ENCODE measurements at places on chromosomes 4 and X.

- no peak for DNase-seq
Observed at GRCh38 chrX:108298165-108298602, 140.0 kb downstream of the COL4A6 start.

- peak; percentile 82 for DNase-seq
Observed at GRCh38 chr4:41611881-41612871, 74.2 kb downstream of the LIMCH1 start.

DNA sequence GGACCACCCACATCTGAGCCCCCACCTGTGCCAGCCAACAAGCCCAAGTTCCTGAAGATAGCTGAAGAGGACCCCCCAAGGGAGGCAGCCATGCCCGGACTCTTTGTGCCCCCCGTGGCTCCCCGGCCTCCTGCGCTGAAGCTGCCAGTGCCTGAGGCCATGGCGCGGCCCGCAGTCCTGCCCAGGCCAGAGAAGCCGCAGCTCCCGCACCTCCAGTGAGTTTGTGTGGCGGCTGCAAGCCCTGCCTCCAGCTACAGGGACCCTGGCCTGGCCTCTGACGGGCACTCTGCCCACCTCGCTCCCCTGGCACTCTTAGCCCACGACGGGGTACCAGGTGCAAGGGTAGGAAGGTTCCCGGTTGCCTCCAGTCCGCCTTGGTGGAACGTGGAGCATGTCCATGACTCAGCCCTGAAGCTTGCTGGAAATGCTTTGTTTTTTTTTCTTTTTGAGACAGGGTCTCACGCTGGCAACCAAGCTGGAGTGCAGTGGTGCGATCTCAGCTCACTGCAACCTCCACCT is 13.7 kb upstream of the ADD1 start:
- DNase-seq: no peak

DNA sequence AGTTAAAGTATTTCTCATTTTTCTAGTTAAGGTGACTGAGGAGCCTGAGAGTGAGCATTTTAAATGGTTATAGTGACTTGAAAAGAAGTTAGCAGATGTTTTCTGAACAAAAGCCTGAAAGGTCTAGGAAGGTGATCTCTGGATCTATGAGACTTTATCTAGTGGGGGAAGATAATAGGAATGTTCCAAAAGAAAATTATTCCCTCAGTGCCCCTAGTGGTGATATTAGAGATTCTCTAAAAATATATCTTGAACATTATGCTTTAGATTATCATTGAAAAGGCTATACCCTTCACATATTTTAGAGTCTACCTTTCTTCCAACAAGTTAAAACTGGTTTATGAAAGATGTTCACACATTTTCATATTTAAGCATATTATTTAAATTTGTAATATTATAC is 69.0 kb upstream of the SPANXN1 start:
- no peak for DNase-seq

GRCh38 chrX:129714581-129714980 is 24.2 kb upstream of the XPNPEP2 start:
- DNase-seq: no peak

GRCh38 chr4:17817027-17817426 is 6.2 kb downstream of the NCAPG start:
- no peak for DNase-seq

DNA sequence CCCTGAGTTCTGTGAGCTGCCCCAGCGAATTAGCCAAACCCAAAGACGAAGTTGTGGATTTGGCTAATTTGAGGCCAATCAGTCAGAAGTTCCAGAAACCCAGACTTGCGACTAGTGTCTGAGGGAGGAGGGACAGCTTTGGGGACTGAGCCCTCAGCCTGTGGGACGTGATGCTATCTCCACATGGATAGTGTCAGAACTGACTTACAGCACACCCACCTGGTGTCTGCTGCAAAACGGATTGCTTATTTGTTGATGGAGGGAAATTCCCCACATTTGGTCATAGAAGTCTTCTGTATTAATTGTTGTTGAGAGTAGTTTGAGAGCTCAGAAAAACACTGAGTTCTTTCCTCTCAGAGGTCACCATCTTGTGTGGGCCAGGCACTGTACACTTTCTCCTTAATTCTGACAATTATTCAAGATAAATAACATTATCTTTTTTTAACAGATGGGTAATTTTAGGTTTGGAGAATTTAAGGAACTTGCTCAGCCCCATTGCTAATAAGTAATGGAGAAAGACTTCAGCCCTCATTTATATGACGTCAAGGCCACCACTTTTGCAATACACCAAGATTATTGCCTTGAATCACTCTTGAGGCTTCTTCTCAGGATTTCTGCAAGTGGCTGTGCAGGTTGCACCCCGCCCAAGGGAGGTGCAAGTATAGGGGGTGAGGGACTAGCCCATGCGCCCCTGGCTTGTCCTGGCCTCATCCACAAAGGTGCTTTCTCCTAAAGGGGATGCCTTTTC is 16.7 kb downstream of the CLRN2 start:
- no peak for DNase-seq

- no peak for DNase-seq
Observed at GRCh38 chr4:128307123-128307571, 19.5 kb upstream of the PGRMC2 start.

DNA sequence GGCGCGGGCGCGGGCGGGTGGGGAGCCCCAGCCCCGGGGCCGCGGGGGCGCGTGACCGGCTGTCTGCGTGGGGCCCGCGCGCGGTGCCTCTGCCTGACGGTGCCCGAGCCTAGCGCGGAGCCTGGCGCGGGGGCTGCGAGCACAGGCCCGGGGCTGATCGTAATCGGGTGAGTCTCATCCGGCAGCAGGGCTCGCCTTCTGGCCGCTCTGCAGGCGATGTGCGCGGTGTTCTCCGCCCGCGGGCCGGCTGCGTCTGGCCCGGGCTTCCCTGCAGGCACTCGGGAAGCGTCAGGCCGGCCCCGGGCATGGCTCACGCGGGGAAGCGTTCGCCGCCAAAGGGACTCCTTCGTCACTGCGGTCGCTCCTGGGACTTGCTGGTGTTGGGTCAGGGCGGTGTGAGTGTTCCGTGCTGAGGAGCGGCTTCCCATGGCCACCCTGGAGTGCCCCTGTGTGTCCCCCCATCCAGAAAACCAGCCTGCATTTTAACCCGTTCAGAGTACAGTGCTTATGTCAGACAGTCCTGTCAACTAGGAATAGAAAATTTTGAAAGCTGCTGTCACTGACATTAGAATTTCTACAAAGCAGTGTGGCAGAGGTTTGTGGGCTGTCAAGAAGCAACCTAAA is 40.6 kb downstream of the FAM149A start:
- no peak for DNase-seq

DNA sequence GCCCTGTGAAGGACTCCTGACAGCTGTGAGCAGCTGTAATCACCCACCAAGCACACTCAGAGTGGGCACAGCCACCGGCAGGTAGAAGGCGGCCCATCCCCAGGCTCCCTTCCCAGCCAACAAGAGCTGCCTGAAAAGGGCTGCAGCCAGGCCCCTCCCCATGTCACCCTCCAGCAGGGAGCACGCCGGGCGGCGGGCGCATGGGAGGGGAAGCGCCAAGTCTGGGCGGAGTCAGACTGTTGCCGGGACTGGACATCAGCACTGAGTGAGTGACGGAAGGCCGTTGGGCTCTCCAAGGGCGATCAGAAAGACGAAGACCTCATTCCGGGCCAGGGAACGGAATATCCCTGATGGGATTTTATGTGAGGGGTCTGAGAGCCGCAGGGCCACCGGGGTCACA is 82.1 kb downstream of the PPP2R2C start:
- DNase-seq: no peak

DNA sequence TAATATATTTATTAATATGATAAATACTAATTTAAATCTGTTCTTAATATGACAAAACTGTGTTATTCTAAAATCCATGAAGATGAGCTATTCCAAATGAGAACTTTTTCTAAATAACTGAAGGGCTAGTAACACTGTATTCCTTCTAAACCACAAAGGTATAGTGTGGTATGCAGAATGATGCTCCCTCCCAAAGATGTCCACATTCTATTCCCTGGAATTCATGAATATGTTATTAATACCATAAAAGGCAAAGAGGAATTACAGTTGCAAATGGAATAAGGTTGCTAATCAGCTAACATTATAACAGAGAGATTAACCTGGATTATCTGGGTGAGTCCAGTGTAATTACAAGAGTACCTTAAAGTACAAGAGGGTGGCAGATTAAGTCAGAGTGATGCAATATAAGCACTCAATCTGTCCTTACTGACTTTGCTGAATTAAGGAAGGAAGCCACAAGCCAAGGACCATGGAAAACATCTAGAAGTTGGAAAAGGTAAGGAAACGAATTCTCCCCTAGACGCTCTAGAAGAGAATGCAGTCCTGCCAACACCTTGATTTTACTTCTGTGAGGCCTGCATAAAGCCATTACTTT is 20.7 kb upstream of the MAB21L2 start:
- DNase-seq: no peak

DNA sequence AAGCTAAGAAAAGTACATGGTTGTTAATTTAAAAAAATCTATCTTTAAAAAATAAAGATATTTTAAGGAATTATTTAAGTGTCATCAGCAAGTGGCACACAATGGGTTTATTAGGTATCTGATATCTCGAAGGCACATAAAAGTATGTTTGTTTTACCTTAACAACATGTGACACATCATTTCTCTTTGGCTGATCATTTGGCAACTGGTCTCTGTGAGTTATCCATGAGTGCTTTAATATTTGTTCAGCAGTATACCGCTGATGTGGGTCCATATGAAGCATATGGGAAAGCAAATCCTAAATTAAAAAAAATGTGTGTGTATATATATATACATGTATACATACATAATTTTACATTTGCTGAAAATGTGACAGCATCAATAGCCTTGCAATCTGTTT is 123.2 kb downstream of the RPS6KA6 start:
- no peak for DNase-seq

GRCh38 chrX:1202251-1202650 is 10.2 kb downstream of the CRLF2 start:
- no peak for DNase-seq

DNA sequence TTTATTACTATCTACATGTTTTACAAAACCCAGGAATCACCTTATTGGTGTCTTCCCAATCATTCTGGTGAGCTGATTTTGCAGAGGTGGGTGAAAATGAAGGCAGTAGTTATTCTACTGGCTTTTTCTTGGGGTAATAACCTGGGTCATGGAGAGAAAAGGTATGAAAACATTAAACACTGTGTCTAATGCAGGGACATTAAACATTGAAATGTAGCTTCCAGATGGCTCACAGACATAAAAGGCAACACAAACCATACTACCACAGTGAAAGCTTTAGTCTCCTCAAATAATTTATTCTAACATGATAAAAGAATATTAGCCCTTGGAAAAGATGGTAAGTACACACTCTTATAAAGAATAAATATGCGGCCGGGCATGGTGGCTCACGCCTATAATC is 8.0 kb downstream of the SETD7 start:
- DNase-seq: no peak

GRCh38 chr4:53716471-53717063 is 125.3 kb upstream of the LNX1 start:
- no peak for DNase-seq

DNA sequence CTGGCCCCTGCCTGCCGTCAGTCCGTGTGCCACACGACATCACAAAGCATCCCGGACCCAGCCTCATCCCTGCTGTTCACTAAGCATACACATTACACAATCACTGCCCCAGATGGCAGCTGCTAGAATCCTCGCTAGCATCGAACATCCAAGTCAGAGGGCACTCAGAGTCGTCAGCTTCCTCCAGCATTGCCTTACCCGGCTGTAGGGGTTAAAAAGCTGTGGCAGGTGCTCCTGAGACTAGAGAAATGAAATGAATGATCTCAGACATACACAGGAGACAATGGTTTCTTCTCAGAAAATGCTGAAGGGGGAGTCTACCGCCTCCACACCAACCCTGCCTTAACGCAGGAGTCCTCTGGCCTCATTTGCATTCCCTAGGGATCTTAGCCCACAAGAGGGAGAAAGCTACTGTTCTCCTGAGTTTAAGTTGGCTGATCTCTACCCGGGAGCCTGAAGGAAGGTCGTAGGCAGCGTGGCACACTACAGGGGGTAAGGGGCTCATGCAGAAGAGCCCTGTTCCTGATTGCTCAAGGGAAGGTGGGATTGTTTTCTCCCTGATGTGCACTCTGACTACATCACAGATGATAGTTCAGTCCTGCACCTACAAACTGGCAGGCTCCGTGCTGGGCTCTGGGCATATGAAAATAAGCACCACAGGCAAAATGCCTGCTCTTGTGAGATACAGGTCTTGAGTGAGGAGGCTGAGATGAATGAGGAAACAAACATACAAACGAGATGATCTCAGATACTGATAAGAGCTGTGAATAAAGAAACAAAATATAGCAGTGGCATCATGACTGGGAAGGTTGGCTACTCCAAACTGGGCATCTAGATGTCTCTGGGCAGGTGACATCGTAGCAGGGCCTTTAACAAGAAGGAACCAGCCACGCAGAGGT is 2.6 kb upstream of the KIAA0232 start:
- peak; percentile 79 for DNase-seq

Data from COLO829 (cell line).